ENCODE measurements at places on chromosomes 4 and X.

DNA sequence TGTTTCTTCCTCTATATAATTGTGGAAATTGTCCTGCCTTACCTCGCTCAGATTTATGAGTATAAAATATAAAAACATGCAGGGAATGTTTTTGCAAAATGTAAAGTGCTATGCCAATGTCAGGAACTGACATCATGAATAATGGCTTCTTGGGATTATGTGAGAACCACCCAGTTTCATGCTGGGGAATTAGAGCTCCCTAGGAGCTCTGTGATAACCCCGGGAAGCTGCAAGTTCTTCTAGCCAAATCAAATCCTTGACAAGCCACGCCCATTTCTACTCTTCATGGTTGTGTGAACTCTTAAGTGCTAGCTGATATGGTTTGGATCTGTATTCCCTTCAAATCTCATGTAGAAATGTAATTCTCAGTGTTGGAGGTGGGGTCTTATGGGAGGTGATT lies 85.9 kb upstream of the PAK3 start:
- no peak for DNase-seq

GRCh38 chr4:54445866-54446265 lies 211.9 kb upstream of the KIT start:
- no peak for DNase-seq

- DNase-seq: no peak
These were observed 15.0 kb upstream of the TTC29 start for GRCh38 chr4:146960634-146961033.

DNA sequence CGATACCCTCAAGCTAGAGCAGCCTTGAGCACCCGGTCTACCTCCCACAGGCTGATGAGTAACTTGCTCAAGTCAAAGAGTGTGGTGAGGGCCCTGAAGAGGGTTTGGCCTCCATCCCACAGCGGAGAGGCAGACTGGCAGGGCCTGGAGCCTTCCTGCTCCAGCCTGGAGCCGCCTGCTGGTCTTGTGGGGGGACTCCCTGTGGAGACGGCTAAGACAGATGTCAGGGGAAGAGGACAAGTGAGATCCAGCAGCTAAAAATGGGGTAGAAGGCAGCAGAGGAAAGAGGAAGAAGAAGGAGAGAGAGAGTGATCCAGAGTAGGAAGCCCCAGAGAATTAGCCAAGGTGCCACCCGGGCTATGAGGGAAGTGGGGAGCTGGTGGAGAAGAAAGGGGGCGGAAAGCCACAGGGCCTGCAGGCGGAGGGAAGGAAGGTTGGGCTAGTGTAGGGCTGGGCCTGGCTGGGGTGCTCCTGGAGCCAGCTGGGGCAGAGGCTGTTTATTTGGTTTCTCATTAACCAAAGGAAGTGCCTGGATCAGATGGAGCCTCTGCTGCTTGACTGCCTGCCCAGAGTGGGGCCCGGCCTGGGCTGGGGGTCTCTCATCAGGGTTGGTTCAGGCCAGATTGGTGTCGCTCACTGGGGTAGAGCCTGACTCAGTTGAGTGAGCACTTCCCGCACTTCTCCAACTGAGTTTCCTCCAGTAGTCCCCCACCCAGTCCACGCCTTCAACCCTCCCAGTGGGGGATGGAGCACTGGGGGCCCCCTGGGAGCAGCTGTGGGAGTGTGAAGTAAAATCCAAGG lies 14.2 kb downstream of the EFNB1 start:
- no peak for DNase-seq

DNA sequence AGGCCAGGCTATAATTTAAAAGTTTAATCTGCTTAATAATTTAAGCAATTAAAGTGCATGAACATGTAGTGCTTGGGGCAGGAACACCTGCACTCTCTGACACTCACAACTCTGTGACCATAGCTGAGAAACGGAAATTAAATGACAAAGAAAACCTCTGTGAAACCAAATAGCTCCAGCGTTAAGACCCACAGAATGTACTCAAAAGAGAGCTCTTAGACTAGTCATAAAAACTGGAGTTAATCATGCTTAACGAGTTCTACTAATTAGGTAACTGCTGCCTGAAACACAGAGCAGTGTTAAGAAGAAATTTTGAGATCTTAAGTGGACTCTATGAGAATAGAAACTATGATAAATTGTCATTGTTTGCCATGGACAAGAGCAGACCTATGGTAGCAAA lies 174.4 kb upstream of the SPIN4 start:
- DNase-seq: no peak

- DNase-seq: no peak
These were observed 5.7 kb downstream of the CYP2U1 start for GRCh38 chr4:107937040-107937439.

DNA sequence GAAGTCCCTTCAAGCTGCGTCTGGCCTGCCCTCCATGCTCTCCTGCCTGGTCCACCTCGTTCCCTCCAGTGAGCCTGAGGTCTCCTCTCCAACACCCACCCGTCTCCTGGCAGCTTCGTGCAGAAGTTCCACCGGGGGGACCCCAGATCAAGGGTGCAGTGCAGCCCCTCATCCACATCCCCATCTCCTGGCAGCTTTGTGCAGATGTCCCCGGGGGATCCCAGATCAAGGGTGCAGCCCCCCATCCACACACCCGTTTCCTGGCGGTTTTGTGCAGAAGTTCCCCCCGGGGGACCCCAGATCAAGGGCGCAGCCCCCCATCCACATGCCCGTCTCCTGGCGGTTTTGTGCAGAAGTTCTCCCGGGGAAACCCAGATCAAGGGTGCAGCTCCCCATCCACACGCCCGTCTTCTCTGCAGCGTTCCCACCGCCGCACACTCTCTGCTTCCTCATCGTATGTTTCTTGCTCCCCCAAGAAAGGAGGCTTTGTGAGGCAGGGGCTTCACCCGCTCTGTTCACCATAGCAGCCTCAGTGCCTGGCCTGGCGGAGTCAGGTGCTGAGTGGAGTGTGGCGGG lies 35.7 kb downstream of the PIGG start:
- DNase-seq: no peak

DNA sequence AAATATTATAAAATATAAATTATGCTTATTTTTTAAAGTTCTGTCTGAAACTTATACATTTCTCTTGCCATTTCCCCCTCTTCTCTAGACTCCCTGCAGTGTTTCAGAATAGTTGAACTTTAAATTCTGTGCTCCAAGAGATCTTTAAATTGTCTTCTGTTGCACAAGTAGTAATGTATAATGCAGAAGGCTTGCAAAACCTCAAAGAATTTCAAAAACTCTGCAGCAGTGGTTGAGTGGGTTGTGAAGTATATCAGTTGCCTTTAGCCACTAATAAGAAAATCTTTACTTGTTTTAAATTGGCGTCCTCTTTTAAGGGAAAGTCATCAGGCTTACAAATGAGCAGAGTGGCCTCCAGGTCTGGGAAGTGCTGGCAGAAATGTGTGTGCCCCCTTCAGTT lies 1153.3 kb upstream of the PABPC4L start:
- no peak for DNase-seq

DNA sequence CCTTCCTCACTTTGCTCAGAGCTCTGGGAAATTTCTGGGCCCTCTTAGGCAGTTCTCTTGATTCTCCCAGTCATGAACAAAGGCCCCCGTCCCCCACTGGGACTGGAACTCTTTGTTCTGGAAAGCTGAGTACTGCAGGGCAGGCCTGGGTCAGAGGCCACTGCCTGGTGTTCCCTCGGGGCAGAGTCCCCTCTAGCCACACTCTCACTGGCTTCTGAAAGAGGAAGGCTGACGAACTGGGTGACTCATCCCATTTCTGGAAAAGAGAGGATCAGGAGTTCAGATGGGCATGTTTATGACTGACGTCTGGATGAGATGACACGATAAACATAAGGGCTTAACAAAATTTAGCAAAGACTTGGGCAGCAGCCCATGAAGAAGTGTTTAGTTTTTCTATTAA lies 47.7 kb downstream of the DDX3X start:
- DNase-seq: no peak

GRCh38 chr4:94352996-94353395 lies 10.4 kb upstream of the HPGDS start:
- no peak for DNase-seq

DNA sequence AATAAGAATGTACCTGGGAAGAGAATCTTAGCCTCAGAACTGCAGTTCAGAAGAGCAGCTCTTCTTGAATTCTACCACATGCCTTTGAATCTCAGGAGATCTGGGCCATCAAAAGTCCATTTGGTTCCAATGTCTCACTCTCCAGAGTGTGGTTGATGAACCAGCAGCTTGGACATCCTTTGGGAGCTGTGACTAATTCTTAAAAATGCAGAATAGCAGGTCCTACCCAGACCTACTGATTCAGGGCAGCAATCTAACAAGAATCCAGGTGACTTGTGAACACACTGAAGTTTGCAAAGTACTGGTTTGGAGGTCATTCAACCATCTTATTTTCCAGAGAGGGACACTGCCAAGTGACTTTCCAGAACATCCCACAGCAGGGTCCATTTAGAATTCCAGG lies 244.7 kb downstream of the PACRGL start:
- DNase-seq: no peak

- DNase-seq: no peak
These were observed 43.2 kb downstream of the GALNT7 start for GRCh38 chr4:173211838-173212237.

- no peak for DNase-seq
These were observed 37.7 kb upstream of the FAT1 start for GRCh38 chr4:186761393-186761792.

DNA sequence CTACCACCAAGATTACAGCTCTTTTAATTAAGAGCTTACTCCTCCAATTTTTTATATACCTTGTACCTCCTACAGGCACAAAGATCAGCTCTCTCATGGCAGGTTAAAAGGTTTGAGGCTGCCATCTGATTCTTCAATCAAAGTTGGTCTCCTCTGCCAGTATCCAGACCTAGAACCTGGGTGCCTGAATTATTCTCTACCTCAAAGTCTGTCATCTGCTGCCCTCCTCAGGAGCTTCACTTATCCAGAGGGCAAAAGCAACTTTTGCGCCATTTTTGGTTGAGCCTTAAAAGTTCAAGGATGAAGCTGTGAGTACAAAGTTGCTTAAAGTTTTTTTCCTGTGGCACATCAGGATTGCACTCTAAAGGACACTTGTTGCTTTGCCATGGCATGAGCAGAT lies 343.7 kb upstream of the PPP1R2C start:
- DNase-seq: no peak

DNA sequence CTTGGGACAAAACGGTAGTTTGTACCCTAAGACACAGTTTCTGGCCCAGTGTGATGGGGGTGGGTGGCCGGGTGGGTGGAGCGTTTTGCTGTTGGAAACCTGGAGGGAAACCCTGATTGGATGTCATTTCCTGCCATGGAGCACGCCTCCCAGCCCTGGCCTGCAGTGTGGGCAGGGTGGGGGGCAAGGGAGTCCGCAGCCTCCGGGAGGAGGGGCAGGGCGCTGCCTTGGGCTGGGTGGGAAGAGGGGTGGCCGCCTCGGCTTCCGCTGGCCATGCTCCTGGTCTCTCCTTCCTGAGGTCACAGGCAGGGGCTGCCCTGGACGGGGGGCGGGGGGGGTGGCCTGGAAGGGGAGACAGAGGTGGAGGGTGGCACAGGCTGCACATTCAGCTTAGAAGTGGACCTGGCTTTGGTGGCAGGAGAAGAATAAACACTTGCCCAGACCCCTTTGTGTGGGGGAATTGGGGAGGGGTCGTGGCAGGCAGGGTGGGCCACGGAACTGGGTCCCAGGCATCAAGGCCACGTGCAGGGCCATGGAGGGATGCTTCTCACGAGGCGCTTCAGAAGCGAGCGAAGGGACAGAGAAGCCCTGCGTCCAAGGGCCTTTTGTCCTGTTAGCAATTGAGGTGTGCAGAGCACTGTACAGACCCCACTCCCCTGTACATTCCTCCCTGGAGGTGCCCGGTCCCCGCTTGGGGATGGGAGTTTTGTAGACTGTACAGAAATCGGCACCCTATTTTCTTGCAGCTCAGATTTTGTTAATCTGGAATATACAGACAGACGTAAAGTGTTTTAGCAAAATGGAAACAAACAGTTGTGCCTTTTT lies 6.2 kb downstream of the NAT8L start:
- no peak for DNase-seq

GRCh38 chr4:185778307-185778706 lies 33.7 kb downstream of the SORBS2 start:
- no peak for DNase-seq

DNA sequence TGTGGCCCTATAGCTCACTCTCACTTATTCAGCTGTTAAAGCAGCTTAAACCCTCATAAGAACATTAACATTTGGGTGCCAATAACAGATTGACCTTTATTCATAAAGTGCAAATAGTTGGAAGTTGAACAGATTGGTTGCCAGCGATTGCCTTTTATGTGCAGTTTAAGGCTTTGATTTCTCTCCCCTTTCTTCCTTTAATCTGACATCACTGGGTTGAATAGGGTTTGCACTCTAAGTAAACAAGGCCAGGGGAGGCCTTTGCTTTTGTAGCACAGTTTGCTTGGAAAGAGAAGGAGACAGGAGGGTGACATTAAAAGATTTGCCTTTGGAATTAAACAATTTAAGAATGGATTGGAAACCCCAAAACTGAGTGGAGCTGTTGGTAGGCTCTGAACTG lies 114.3 kb downstream of the NKX6-1 start:
- DNase-seq: no peak

DNA sequence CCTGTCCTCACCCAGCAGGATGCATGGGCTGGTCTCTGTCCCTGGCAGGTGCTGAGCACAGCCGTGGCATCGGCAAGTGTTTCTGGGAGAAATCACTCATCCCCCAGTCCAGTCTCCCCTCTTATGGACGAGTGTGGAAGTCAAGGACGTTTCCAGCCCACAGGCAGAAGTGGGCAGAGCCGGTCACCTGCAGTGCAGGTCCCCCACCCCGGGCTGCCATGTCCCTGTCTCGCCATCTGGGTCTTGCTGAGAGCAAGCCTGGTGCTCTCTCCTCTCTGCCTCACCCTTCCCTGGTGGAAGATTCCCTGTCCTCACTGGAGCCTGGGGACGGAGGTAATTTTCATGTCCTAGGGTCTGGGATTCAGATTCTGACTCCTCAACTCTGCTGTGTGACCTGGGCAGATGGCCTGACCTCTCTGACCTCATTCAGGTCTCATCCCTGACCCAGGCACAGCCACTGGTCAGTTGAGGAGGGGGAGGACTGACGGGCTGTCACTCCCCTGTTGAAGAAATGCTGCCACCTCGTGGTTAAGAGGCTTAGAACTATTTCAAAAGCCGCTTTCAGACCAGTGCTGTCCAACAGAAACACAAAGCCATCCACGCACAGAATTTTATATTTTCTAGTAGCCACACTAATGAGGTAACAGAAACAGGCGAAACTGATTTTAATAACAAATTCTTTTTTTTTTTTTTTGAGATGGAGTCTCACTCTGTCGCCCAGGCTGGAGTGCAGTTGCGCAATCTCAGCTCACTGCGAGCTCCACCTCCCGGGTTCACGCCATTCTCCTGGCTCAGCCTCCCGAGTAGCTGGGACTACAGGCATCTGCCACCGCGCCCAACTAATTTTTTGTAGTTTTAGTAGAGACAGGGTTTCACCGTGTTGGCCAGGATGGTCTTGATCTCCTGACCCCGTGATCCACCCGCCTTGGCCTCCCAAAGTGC lies 1.8 kb downstream of the CPZ start:
- DNase-seq: peak; percentile 12

GRCh38 chrX:42943051-42943974 lies 165.3 kb upstream of the PPP1R2C start:
- DNase-seq: no peak
